GM04504 (cell line): ENCODE measurements at places on chromosomes 7 and 10.

DNA sequence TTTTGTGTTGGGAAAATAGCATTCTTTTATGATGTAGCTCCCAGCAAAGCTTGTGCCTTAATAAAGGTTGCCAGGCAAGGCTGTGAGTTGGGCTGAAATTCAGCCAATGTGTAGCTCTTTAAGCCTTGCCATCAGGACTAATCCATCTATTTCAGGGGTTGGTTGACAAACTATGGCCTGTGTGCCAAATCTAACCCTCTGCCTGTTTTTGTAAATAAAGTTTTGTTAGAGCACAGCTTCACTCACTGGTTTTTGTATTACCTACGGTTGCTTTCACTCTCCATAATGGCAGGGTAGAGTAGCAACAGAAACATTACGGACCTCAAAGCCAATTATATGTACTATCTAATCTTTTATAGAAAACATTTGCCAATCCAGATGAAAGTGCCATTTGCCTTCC is 638.1 kb upstream of the POT1 start:
- DNase-seq = no peak

DNA sequence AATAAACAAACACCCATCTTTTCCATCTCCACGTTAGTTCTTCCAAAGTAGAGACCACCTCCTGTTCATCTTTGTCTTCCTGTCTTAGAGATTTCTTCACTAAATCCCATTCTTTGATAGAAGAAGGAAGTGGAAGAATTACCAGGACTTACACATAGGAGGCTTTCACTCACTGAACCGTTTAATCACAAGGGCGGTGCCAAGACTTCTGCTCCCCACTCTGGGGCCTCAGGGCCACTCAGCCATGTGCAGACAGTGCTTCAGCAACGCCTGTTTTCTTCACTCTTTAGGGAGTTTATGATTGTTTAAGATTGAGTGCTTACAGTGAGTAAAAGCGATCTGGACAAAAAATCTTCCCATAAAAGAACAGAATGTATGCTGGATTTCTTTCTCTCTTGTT is 63.9 kb upstream of the SORCS3 start:
- no peak for DNase-seq

DNA sequence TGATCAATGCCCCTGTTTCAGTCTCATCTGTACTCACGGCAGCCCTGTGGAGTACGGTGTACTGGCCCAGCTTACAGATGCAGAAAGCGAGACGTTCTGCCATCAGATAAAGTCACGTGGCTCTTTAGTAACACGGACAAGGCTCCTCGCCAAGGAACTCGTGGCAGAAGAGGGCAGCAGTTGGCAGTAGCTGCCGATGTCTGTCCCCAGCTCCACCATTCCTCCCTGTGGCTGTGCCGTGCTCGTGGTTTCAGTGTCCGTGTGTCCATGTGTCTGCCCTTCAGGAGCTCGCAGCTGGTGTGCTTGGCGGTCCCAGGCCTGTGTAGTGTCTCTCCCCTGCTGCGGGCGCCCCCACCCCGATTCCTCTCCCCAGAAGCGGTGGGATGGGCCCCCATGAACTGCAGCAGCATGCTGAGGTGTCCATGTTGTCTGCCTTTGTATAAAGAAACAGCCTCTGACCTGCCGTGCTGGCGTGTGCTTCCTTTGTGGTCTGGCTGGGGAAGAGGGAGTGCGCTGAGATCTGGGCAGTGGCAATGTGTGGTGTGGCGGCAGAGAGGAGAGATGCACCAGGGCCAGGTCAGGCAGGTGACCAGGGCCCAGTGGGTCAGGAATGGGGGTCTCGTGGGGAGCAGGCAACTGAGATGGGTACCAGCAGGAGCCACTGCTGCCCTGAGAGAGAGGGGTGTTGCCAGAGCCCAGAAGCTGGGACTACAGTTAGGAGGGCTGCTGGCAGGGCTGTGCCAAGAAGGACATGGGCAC is 9.8 kb downstream of the RHBDD2 start:
- no peak for DNase-seq

DNA sequence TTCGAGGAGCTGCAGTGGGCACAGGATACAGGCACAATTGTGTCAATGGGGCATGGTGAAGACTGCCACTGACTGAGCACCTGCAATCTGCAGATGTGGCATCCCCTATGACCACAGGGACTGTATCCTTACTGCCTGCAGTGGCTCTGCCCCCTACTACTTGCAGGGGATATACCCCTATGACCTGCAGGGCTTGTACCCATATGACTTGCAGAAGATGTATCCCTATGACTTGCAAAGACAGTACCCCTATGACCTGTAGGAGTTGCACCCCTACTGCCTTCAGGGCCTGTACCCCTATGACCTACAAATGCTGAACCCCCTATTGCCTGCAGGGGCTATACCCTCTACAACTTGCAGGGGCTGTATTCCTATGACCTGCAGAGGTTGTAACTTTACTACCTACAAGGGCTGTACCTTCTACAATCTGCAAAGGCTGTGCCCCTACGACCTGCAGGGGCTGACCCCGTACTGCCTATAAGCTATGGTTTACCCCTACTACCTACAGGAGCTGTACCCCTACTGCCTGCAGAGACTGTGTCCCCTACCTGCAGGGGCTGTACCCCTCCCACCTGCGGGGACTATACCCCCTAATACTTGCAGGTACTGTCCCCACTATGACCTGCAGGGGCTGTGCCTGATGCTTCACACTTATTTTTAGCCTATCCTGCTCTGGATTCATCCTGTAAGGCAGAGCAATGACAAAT is 65.9 kb upstream of the ADAM12 start:
- DNase-seq = no peak

GRCh38 chr7:22296265-22296566 is 60.7 kb downstream of the RAPGEF5 start:
- DNase-seq = no peak

- DNase-seq = no peak
Measured at GRCh38 chr7:24297362-24297761, 13.4 kb downstream of the NPY start.

- no peak for DNase-seq
Measured at GRCh38 chr10:44263771-44264170, 121.1 kb downstream of the CXCL12 start.

DNA sequence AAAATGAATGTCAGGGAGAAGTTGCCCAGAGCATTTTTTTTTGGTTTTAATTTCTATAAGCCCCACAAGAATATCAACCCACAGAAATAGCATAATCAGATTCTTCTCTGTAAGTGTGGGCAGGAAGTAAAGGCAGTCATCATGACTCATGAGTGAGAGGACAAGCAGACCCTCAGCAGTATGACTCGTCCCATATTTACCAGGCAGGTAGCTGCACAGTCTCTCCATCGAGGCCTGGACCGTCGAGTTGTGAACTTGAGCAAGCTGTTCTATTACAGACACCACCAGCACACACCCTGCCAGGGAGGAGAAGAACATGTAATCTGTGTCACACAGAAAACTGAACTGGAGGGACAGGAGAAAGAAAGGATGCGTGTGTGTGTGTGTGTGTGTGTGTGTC is 37.8 kb downstream of the AOAH start:
- DNase-seq = no peak

GRCh38 chr10:130206216-130206737 is 70.1 kb downstream of the GLRX3 start:
- no peak for DNase-seq

DNA sequence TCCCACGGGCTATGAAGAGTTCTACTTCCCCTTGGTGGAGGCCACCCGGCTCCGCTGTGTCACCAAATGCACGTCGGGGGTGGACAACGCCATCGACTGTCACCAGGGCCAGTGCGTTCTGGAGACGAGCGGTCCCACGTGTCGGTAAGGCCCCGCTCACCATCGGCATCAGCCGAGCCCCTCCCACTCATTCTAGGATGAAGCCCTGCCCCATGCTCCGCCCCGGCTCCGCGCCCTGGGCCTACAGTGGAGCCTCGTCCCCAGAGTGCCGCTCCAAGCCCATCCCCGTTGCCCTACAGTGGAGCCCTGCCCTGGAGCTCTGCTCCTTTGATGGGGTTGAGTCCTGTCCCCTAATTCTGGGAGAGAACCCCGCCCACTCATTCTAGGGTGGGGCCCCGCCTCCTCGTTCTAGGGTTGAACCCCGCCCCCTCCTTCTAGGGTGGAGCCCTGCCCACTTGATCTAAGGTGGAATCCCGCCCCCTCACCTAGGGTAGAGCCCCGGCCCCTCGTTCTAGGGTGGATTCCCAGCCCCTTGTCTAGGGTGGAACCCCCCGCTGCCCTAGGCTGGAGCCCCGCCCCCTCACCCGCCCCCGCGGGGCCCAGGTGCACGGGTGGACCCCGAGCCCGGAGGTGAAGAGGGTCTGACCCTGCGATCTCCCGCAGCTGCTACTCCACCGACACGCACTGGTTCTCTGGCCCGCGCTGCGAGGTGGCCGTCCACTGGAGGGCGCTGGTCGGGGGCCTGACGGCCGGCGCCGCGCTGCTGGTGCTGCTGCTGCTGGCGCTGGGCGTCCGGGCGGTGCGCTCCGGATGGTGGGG is 3.4 kb upstream of the MUC12 start:
- no peak for DNase-seq

GRCh38 chr7:137778511-137778910 is 68.3 kb downstream of the DGKI start:
- no peak for DNase-seq

- no peak for DNase-seq
Measured at GRCh38 chr7:51481421-51481820, 164.8 kb upstream of the COBL start.

DNA sequence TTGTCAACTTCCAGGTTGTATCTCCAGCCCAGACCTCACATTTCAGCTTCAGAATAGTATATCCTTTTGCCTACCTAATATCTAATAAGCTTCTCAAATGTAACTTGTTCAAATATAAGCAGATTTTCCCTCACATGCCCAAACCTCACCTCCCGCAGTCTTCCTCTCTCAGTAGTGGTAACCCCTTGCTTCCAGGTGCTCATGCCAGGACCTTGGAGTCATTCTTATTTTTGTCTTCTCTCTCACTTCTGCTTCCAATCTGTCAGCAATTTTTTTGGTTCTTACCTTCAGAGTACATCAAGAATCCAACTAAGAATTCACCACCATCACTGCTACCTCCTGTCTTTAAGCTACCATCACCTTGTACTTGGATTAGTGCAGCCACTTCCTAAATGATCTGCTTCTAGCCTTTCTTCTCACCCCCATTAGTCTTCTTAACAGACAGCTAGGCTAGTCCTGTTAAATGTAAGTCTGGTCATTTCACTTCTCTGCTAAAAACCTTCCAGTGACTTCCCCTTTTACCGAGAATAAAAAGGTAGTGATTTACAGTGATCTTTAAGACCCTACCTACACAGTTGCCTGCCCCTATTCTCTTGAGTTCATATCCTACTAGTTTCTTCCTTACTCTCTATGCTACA is 14.0 kb downstream of the ANKIB1 start:
- DNase-seq = no peak

GRCh38 chr7:124033807-124034753 is 1.2 kb upstream of the TMEM229A start:
- no peak for DNase-seq

- DNase-seq = no peak
Measured at GRCh38 chr10:112713411-112713810, 236.6 kb upstream of the TCF7L2 start.

GRCh38 chr10:103576862-103577261 is 83.4 kb downstream of the NEURL1 start:
- DNase-seq = no peak

DNA sequence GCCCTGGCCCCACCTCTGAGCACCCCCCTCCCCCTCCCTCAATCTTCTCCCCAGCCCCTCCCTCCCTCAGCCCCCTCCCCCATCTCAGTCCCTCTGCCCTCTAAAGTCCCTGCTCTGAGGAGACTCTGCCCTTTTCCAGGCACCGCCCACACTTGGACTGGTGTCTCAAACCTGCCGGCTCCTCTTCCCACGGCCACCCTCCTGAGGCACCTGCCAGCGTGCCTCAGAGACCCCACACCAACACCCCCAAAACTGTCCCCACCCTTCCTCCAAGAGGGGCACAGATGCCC is 34.6 kb upstream of the HSPB1 start:
- DNase-seq = no peak

GRCh38 chr10:65670087-65670486 is 1255.7 kb upstream of the LRRTM3 start:
- peak; percentile 2 for DNase-seq

DNA sequence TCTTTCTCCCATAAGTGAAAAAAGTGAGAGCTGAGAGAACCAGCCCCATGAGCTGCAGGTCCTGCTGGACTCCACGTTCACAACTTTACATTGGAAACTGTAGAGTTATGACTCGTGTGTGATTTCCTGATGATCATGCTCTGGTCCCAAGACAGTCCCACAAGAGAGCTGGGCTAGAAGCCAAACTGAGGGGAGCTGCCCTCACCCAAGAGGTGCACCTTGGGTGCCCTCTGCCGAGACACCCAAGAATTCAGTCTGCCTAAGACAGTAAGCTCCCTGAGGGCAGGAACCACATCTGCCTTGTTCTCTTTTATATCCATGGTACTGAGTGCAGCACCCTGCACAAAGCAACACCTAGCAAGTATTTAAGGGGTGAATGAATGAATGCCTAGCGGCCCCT is 112.8 kb upstream of the SFMBT2 start:
- no peak for DNase-seq

- no peak for DNase-seq
Measured at GRCh38 chr10:3510741-3511140, 274.3 kb downstream of the KLF6 start.

GRCh38 chr7:127792528-127793342 is 140.7 kb downstream of the SND1 start:
- DNase-seq = no peak

- DNase-seq = no peak
Measured at GRCh38 chr7:30843741-30844482, 67.7 kb upstream of the AQP1 start.

- DNase-seq = no peak
Measured at GRCh38 chr7:1523208-1523607, 7.3 kb upstream of the MAFK start.

DNA sequence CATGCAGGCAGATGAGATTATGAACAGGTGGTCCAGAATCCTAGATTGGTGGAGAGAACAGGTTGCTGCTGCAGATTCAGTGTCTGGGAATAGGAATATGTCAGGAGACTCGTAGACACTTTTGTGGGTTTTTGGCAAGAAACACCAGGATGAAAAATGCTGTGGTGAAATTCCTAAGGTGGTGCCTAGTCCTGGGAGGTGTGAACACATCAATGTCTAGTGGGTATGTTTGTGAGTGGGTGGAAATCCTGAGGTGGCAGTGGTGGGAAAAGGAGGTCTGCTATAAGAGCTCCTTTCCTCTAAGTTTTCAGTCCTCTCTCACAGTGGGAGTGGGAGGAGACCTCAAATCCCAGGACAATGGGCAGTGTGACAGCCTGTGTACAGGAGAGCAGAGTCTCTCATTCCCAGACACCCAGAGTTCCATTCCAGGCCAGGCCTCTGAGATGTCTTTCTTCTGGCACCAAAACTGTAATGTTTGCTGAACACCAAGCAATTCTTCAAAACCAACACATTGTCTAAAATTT is 5.1 kb downstream of the ERV3-1 start:
- no peak for DNase-seq
